ENCODE measurements at places on chromosomes 12 and 14.

DNA sequence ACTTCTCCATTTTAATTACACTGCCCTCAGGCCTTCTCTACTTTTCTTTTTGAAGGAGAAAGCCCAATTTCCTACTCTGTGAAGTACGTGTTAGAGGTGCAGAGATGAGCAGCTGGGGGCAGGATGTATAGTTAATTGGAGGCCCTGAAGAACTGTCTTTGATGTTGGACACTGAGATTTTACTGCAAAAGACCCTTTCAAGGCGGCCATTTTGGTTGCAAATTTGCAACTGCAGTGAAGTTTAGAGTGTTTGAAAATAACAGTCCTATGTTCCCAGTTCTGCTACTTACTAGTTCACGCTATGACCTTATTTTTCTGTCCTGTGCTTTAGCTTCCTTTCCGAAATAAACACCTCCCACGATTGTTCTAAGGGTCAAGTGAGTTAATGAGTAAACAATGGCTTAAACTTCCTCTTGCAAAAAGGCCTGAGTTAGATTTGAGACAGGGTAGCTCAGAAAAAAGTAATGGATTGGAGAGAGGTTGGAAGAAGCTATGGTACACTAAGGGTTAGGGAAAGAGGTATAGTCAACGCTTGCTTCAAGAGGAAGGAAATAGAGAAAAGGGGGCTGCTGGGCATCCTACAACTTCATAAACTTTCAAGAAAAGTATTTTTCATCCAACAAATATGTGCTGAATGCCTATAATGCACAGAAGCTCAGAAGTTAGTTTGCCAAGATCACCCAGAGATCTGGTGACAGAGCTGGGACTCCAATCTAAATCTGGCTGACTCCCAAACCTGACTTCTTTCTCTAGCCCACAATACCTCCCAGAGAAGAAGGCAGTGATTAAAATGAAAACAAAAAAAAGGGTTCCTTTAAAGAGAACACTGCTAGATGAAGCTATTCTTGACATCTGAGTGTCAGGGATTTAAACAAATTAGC is 26.4 kb upstream of the DICER1 start:
- DNase-seq = no peak

DNA sequence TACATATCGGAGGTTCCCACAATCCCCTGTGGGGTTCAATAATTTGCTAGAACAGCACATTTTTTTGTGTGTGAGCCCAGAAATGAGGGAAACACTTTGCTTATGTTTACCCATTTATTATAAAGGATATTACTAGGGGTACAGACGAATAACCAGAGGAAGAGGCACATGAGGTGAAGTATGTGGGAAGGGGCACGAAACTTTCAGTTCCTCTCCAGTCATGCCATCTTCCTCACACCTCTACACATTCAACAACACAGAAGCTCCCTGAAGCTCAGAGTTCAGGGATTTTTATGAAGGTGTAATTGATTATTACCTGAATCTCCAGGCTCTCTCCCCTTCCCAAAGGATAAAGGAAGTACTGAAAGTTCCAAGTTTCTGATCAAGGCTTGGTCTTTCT is 30.2 kb upstream of the DYRK2 start:
- DNase-seq = no peak

DNA sequence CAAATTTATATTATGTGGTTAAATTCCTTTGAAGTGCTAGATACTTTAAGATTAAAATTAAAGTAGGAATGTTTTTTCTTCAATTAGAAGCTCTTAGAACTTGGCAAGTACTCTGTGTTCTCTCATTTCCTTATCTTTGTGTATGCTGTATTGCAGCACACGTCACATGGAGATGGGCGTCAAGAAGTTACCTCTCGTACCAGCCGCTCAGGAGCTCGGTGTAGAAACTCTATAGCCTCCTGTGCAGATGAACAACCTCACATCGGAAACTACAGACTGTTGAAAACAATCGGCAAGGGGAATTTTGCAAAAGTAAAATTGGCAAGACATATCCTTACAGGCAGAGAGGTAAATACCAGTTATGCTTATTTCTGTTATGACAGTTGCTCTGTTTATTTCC is 19.7 kb downstream of the MARK3 start:
- DNase-seq = no peak

GRCh38 chr12:103571286-103571685 is 15.8 kb upstream of the STAB2 start:
- DNase-seq = no peak

DNA sequence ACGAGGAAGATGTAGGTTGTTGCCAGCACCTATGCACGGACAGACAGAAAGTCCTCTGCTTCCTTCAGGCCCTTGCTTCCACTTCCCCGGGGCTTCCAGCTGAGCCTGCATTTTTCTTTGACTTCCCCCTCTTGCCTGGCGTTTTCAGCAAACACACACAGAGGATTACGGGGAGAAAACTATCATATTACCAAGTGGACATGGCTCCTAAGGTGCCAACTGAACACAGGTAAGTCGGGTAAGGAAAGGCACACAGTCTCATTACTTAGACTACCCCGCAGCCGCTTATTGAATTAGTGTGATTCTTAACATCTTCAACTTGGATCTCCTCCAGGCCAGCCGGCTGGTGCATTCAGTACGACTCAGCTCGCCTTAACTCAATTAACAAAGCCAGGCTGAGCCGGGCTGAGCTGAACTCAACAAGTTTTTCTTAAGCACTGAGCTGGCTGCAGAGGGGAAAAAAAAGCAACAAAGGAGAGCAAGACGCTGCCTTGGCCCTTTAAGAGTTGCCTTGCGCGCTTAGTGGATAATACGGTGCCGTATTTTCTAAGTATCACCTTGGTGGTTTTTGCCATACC is 19.2 kb upstream of the MAP1LC3B2 start:
- no peak for DNase-seq

GRCh38 chr12:10965476-10965875 is 21.2 kb downstream of the TAS2R50 start:
- DNase-seq = no peak

DNA sequence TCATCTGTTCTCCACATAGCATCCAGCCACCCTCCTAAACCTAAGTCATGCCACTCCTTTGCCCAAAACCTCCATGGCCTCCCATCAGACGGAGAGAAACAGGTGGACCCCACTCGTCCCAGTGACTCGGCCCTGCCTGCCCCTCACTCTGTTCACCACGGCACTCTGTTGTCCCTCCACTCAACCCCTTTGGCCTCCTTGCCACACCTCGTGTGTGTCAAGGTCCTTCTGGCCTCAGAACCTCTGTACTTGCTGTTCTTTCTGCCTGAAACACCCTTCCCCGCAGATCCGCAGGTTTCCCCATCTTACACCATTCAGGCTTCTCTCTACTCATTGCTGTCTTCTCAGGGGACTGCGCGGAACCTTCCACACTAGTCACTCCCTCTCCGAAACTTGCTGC is 24.5 kb upstream of the ACTN1 start:
- no peak for DNase-seq

- no peak for DNase-seq
Observed at GRCh38 chr12:10497602-10498001, 8.1 kb upstream of the EIF2S3B start.

GRCh38 chr14:24238123-24238522 is 4.3 kb downstream of the TINF2 start:
- DNase-seq = no peak

- DNase-seq = no peak
Observed at GRCh38 chr12:18970603-18971002, 158.9 kb upstream of the PLEKHA5 start.
